Diencephalon (tissue), 1 donor: ENCODE measurements at places on chromosomes 12 and 14. TPM values are rescaled to one million over a fixed set of nuclear protein-coding genes. Genes with fewer than 3 reads are reported as not detected.

MFAP5 gene
- total RNA-seq = not detected

MORN3 gene
- 3.9 TPM for total RNA-seq

PPP1R1A gene
- total RNA-seq = 31.8 TPM

COL2A1 gene
- 2.5 TPM for total RNA-seq

IL31 gene
- total RNA-seq = not detected

MYF5 gene
- not detected for total RNA-seq

CRADD gene
- 18.9 TPM for total RNA-seq

SYCP3 gene
- total RNA-seq = 0.46 TPM

CPNE8 gene
- total RNA-seq = 13.1 TPM
